ENCODE measurements at places on chromosomes 7 and 10.

- H3K4me1 ChIP-seq, result no peaks in the 10 kb centered on the region
- no peak for DNase-seq
- H3K36me3 ChIP-seq, result no peaks in the 10 kb centered on the region
- H3K27ac ChIP-seq, result no peak overlapping the region
These were observed 9.4 kb upstream of the TES start for GRCh38 chr7:116200963-116201362.

DNA sequence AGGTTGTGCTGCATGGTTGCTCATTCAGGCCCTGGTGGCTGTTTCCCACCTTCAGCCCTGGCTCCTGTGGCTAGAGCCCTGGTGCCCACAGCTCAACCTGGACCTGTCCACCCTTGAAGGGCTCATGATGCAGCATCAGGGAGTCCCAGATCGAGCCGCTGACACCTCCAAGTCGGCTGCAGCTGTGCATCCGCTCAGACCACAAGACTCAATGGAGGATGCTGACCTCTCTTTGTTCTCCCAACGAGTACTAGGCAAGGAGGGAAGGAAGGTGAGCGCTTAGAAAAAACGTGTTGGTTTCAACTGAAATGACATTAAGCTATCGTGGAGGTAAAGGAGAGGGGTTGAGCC, 9.5 kb upstream of the C10orf95 start:
- H3K36me3 ChIP-seq, result no peaks in the 10 kb centered on the region
- H3K27me3 ChIP-seq, result no peaks in the 10 kb centered on the region
- H3K4me1 ChIP-seq, result peaks cover 7% of the 10 kb centered on the region
- DNase-seq, result no peak
- H3K27ac ChIP-seq, result no peak overlapping the region

DNA sequence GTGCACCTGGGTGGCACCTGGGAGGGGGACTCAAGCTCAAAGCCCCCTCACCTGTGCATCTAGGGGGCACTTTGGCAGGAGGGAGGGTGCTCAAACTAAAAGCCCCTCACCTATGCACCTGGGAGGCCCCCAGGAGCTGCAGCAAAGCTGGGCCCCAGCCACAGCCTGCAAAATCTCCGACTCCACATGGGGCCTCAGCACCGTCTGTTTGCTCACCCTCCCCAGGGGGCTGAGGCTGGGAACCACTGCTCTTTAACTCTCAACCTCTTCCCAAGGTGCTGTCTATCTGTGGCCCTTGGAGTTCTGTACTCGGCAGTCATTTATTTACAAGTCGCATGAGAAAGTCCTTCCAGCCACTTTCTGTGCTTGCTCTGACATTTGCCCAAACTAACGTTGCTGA, 458.4 kb downstream of the DNAJB6 start:
- no peak overlapping the region for H3K27ac ChIP-seq
- no peak for DNase-seq
- no peak overlapping the region for H3K4me3 ChIP-seq
- H3K27me3 ChIP-seq, result no peaks in the 10 kb centered on the region
- H3K4me1 ChIP-seq, result no peaks in the 10 kb centered on the region

GRCh38 chr10:130037169-130037661, 73.1 kb upstream of the EBF3 start:
- peak; percentile 30 for DNase-seq
- no peak overlapping the region for H3K4me3 ChIP-seq
- no peak overlapping the region for H3K27ac ChIP-seq
- H3K4me1 ChIP-seq, result no peaks in the 10 kb centered on the region
- H3K27me3 ChIP-seq, result no peaks in the 10 kb centered on the region

GRCh38 chr10:4017336-4017735, 232.3 kb upstream of the KLF6 start:
- DNase-seq, result no peak
- H3K36me3 ChIP-seq, result no peaks in the 10 kb centered on the region
- H3K4me1 ChIP-seq, result no peaks in the 10 kb centered on the region
- no peak overlapping the region for H3K4me3 ChIP-seq

DNA sequence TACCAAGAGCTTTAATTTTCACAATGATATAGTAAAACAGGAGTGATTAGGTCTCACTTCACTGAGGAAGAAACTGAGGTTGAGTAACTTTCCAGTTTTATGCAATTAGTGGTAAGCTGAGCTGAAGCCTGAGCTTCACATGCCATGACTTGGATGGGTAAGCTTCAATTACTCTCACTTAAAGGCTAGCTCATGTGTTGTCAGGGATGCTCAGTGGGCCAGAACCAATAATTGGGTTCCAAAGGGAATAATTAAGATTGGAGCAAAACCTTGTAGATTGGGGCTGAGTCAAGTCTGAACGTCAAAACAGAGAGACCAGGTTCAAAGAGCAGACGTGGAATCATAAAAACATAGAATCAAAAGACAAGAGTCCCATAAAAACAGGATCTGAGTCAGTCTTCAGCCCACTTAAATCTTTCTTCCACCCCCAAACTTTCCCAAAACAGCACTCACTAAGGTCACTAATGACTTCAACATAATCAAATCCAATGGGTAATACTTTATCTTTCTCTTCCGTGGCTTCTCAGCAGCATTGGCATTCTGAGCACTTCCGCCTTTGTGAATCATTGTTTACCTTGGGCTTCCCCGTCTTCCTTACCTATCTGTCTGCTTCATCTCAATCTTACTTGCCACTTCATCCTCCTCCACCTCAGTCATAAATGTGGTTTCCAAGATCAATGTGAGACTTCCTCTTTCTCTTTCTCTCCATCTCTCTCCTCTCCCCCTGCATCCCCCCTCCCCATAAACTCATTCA, 23.0 kb upstream of the EGFR start:
- no peaks in the 10 kb centered on the region for H3K27me3 ChIP-seq
- DNase-seq, result no peak
- no peaks in the 10 kb centered on the region for H3K36me3 ChIP-seq
- no peaks in the 10 kb centered on the region for H3K4me1 ChIP-seq

DNA sequence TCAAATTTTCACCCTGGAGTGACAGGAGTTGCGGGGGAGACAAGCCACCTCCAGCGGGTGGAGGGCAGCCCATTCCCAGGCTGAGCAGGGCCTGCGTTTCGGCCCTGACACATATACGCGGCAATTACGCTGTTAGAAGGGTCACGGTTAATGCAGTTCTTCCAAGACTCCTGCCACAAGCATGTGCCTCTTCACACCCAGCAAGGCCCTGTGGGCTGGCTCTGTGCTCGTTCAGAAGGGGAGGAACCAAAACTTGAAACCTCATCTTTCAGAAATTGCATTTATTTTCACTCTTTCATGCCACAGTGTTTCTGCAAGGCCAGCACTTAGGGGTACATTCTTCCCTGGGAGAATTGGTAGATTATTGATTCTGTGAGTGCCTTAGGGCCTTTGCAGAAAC, 24.7 kb downstream of the LRMDA start:
- no peaks in the 10 kb centered on the region for H3K4me1 ChIP-seq
- no peak for DNase-seq
- no peak overlapping the region for H3K27ac ChIP-seq
- H3K27me3 ChIP-seq, result no peaks in the 10 kb centered on the region
- H3K36me3 ChIP-seq, result no peaks in the 10 kb centered on the region
- H3K4me3 ChIP-seq, result no peak overlapping the region

DNA sequence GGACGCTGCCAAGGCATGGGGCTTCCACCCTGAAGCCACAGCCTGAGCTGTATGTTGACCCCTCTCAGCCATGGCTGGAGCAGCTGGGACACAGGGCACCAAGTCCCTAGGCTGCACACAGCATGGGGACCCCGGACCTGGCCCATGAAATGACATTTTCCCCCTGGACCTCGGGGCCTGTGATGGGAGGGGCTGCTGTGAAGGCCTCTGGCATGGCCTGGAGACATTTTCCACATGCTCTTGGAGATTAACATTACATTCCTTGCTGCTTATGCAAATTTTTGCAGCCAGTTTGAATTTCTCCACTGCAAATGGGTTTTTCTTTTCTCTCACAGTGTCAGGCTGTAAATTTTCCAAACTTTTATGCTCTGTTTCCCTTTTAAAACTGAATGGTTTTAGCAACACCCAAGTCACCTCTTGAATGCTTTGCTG, 463.6 kb downstream of the ZWINT start:
- no peak for DNase-seq
- H3K36me3 ChIP-seq, result no peaks in the 10 kb centered on the region
- no peak overlapping the region for H3K27ac ChIP-seq

DNA sequence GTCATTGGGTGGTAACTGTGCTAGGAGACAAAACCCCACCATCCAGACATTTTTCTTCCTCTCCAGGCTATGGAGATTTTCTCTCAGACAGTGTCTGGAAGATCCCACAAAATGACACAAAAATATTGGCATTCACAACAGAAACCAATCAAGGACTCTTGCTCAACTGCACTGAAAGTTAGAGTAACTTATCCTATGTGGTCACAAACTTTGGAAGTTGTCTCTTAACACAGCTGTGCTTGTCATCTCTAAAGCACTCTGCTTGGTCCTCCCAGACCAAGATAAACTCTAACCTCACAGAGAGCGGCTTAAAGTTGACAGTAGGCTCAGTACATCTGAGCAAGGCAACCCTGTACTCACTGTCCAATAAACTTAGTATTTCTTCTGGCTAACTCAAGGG, 74.9 kb downstream of the AKR1C4 start:
- no peaks in the 10 kb centered on the region for H3K4me1 ChIP-seq
- DNase-seq, result no peak
- H3K36me3 ChIP-seq, result no peaks in the 10 kb centered on the region
- H3K27me3 ChIP-seq, result no peaks in the 10 kb centered on the region
- no peak overlapping the region for H3K4me3 ChIP-seq

DNA sequence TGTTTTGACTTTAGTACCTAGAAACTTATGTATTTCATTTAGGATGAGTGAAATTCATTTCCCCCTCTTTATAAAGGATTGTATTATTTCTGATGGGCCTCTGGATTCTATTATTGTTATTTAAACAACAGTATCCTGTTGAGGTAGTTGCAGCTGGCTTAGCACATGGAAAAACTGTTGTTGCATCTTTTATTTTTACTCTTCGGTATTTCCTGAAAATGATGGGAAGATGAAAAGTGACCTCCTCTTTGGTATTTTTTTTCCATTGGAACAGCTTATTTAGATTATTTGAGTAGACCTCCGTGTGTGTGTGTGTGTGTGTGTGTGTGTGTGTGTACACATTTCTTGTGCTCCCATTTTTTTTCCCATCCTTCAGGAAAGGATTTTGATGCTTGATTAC, 129.8 kb downstream of the PRKG1 start:
- H3K36me3 ChIP-seq, result no peaks in the 10 kb centered on the region
- H3K27me3 ChIP-seq, result no peaks in the 10 kb centered on the region
- H3K4me3 ChIP-seq, result no peak overlapping the region

GRCh38 chr7:149624419-149625339, 127.1 kb upstream of the ZNF746 start:
- no peaks in the 10 kb centered on the region for H3K27me3 ChIP-seq
- DNase-seq, result peak; percentile 97
- H3K4me1 ChIP-seq, result no peaks in the 10 kb centered on the region
- peaks cover 15% of the 10 kb centered on the region for H3K36me3 ChIP-seq

DNA sequence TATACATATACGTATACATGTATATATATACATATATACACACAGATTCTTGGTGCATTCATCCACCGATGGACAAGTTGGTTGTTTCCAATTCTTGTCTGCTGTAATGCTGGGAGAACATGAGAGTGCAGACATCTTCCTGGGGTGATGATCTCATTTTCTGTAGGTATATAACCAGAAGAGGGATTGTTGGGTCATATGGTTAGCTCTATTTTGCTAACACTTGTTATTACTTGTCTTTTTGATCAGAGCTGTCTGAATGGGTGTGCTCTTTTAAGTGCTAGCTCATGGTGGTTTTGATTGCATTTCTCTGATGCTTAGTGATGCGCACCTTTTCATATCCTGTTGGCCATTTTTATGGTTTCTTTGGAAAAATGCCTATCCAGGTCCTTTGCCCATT, 106.4 kb downstream of the TAX1BP1 start:
- no peak overlapping the region for H3K4me3 ChIP-seq
- no peak for DNase-seq
- no peaks in the 10 kb centered on the region for H3K36me3 ChIP-seq

GRCh38 chr10:52662256-52662655, 110.3 kb downstream of the MBL2 start:
- DNase-seq, result no peak
- H3K27ac ChIP-seq, result no peak overlapping the region
- no peak overlapping the region for H3K4me3 ChIP-seq

DNA sequence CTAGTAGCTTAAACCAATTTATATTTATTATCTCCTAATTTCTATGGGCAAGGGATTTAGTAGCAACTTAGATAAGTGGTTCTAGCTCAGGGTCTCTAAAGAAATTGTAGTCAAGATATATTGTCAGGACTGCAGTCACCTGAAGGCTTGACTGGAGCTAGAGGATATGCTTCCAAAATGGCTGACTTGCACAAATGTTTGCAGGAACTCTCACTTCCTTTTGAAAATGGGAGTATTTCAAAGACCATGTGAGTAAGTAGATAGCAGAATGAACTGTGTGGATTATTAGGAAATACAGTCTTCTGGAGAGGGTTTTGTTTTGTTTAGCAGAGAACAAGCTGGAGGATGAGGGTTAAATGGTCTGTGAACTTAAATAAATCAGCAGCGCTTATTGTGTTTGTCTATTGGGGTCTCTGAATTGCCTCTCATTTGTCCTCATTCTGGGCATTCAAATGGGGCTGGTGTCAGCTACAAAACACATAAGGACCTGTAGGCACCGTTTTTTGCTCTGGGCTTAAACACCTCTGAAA, 524.6 kb downstream of the LRMDA start:
- no peaks in the 10 kb centered on the region for H3K4me1 ChIP-seq
- DNase-seq, result no peak
- H3K27me3 ChIP-seq, result no peaks in the 10 kb centered on the region
- H3K4me3 ChIP-seq, result no peak overlapping the region
- H3K27ac ChIP-seq, result no peak overlapping the region
- H3K36me3 ChIP-seq, result no peaks in the 10 kb centered on the region

DNA sequence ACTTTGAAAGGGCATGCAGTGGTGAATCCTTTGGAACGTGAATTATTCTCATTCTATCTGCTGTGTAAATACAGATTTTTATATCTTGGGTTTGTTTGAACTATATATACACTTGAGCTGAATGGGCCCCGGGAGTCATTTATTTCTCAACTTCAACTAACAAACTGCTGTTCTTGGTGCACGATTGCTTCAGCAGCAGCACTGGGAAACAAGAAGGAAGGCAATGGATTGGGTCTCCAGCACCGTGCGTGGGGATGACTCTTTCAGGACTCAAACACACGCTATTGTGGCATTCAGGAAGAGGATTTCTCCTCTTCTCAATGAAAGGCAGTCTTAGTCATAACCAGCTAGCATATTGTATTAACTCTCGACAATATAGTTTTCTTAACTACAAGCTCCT, 226.0 kb upstream of the NFE2L3 start:
- H3K27me3 ChIP-seq, result no peaks in the 10 kb centered on the region
- H3K27ac ChIP-seq, result no peak overlapping the region
- no peak overlapping the region for H3K4me3 ChIP-seq
- H3K36me3 ChIP-seq, result no peaks in the 10 kb centered on the region
- no peaks in the 10 kb centered on the region for H3K4me1 ChIP-seq

GRCh38 chr7:140261522-140261921, 84.7 kb upstream of the KDM7A start:
- DNase-seq, result no peak
- no peak overlapping the region for H3K4me3 ChIP-seq
- H3K27ac ChIP-seq, result no peak overlapping the region
- H3K4me1 ChIP-seq, result no peaks in the 10 kb centered on the region
- no peaks in the 10 kb centered on the region for H3K36me3 ChIP-seq

GRCh38 chr7:155820246-155820645, 8.0 kb upstream of the SHH start:
- H3K4me3 ChIP-seq, result no peak overlapping the region
- DNase-seq, result no peak

GRCh38 chr7:72493850-72494661, 81.9 kb upstream of the CALN1 start:
- no peaks in the 10 kb centered on the region for H3K27me3 ChIP-seq
- no peak overlapping the region for H3K4me3 ChIP-seq
- no peaks in the 10 kb centered on the region for H3K4me1 ChIP-seq
- no peaks in the 10 kb centered on the region for H3K36me3 ChIP-seq
- DNase-seq, result no peak

GRCh38 chr7:130187360-130187759, 17.8 kb downstream of the TMEM209 start:
- H3K4me1 ChIP-seq, result no peaks in the 10 kb centered on the region
- no peak for DNase-seq
- no peak overlapping the region for H3K4me3 ChIP-seq
- H3K27ac ChIP-seq, result no peak overlapping the region
